Endothelial cell (in vitro differentiated cells): ENCODE measurements at places on chromosomes 11 and 22. TPM values are rescaled to one million over a fixed set of nuclear protein-coding genes. Genes with fewer than 3 reads are reported as not detected.

- peak overlapping the region; percentile 30 for H3K27ac ChIP-seq
- no peaks in the 10 kb centered on the region for H3K36me3 ChIP-seq
- H3K4me1 ChIP-seq = peaks cover 15% of the 10 kb centered on the region
- no peak overlapping the region for H3K4me3 ChIP-seq
- H3K27me3 ChIP-seq = peaks cover 4% of the 10 kb centered on the region
Measured at GRCh38 chr11:64355078-64355940, 3.7 kb upstream of the RPS6KA4 start.

The CHST1 gene
- 275 TPM for total RNA-seq

DNA sequence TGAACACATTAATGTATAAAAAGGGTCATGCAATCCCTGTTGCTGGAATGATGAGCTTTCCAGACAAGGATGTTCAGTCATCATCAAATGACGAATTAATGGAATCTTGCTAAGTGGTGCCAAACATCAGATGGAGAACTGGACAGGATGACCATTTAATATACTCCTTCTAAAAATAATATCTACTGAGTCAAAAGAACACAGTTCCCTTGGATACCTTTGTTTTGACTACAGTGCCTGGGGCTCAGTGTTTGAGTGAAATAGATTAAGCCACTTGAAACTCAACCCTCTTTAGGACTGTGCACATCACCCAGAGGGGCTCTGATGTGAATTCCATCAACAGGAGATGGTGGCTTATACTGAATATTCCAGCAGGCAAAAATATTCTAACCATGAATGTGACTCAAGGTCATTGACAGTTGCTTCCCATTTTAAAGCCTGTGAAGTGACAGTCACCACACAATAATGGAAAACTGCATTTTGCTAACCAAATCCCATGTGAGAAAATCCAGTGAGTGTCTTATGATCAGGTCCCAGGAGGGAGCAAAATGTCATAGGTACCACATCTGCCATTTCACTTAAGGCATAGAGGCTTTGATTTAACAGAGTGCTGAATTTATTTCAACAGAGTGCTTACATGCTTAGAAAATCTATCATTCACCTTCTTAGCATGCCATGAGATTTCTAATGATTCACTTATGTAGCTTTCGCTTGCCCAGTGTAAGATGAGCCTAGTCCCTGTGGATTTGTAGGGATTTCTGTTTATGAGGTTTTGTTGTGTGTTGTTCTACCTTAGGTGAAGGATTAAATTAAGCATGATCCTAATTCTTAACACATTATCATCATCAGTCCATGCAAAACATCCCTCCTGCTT is 41.3 kb upstream of the SLN start:
- H3K4me3 ChIP-seq = no peak overlapping the region
- no peaks in the 10 kb centered on the region for H3K36me3 ChIP-seq
- H3K27ac ChIP-seq = no peak overlapping the region
- H3K4me1 ChIP-seq = no peaks in the 10 kb centered on the region

DNA sequence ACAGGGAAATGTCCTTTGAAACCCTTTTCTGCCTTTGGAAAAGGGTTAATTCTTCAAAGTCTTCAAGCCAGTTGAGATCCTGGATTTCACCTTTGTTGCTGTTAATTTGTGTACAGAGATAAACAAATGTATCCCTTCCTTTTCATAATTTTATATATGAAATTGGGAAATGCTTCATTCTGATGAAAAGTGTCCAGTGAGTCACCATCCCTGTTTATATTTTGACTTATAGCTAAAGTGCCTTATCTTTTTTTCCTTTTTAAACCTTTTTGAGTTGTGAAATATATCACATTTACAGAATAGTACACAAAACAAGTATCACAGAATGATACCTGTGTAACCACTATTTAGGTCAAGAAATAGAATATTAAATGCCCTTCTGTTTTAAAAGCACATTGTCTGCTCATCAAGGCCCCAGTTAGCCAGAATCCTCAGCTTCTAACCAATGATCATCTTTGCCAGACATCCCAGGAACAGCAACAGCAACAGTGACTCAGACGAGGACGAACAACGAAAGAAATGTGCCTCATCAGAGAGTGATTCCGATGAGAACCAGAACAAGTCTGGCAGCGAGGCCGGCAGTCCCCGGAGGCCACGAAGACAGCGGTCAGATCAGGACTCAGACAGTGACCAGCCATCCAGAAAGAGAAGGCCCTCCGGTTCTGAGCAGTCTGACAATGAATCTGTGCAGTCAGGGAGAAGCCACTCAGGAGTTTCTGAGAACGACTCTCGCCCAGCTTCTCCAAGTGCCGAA is 27.3 kb downstream of the CTR9 start:
- DNase-seq = no peak
- H3K27me3 ChIP-seq = no peaks in the 10 kb centered on the region
- peaks cover 10% of the 10 kb centered on the region for H3K4me1 ChIP-seq
- peaks cover 35% of the 10 kb centered on the region for H3K36me3 ChIP-seq
- H3K27ac ChIP-seq = no peak overlapping the region

- peaks cover 39% of the 10 kb centered on the region for H3K36me3 ChIP-seq
- DNase-seq = no peak
- H3K27me3 ChIP-seq = peaks cover 3% of the 10 kb centered on the region
- peaks cover 2% of the 10 kb centered on the region for H3K4me1 ChIP-seq
Measured at GRCh38 chr22:43995057-43995685, 28.9 kb upstream of the PARVB start.

The DNAL4 gene
- 20.2 TPM for total RNA-seq

- H3K27me3 ChIP-seq = peaks cover 6% of the 10 kb centered on the region
- H3K36me3 ChIP-seq = peaks cover 16% of the 10 kb centered on the region
- peak; percentile 57 for DNase-seq
Measured at GRCh38 chr11:63813563-63814382, 517 bp downstream of the SPINDOC start.

The TNNT3 gene
- total RNA-seq = not detected

GRCh38 chr22:34105461-34106062 is 185.3 kb upstream of the LARGE1 start:
- peaks cover 6% of the 10 kb centered on the region for H3K27me3 ChIP-seq
- peak; percentile 53 for DNase-seq
- H3K4me3 ChIP-seq = no peak overlapping the region

The COMT gene
- total RNA-seq = 49.0 TPM

The MS4A15 gene
- not detected for total RNA-seq

- H3K27me3 ChIP-seq = peaks cover 15% of the 10 kb centered on the region
- no peak for DNase-seq
- H3K4me3 ChIP-seq = no peak within 1 kb of the TSS
- H3K27ac ChIP-seq = peak within 1 kb of the TSS; percentile 9
- peaks cover 7% of the 10 kb centered on the region for H3K36me3 ChIP-seq
- H3K4me1 ChIP-seq = peaks cover 6% of the 10 kb centered on the region
Measured at GRCh38 chr11:47448566-47449427, at the start of gene RAPSN. Gene RAPSN (minus strand): TSS chr11:47449136. CDS start chr11:47448964, 172 bp downstream.

DNA sequence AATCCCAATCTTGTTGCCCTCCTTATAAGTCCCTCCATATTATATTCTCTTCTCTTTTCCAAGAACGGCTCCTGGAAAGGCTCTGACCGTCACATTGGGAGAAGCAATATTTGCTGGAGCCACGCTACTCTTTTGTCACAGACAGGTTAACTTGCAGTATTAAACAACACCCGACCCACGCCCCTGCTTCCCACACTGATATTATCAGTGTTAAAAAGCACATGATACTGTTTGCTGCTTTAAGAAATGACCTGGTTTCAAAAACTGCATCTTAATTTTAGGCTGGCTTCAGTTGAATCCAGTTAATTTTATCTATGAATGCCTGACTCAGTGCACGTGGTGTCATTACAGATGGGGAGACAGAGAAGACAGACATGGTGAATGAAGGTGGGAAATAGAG is 3.1 kb downstream of the FLI1 start:
- peaks cover 70% of the 10 kb centered on the region for H3K36me3 ChIP-seq
- no peak for DNase-seq
- H3K27ac ChIP-seq = peak overlapping the region; percentile 45
- peaks cover 26% of the 10 kb centered on the region for H3K27me3 ChIP-seq

GRCh38 chr22:26066534-26066933 is 102.7 kb upstream of the SEZ6L start:
- peaks cover 35% of the 10 kb centered on the region for H3K4me1 ChIP-seq
- H3K27me3 ChIP-seq = no peaks in the 10 kb centered on the region
- peak; percentile 13 for DNase-seq

The OR10V1 gene
- total RNA-seq = not detected

DNA sequence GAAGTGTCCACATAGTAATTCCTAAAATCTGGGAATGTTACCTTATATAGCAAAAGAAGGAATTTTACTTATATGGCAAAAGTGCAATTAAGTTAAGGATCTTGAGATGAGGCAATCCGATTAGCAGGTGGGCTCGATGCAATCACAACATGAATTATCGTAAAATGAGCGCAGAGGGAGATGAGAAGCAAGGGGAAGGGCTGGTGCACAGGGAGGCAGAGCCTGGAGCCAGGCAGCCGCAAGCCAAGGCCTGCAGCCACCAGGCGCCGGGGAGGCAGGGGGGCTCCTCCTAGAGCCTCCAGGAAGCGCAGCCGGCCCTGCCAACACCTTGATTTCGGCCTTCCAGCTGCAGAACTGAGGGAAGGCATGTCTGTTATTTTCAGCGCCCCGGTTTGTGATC is 85.7 kb downstream of the CELSR1 start:
- H3K36me3 ChIP-seq = no peaks in the 10 kb centered on the region
- H3K27ac ChIP-seq = no peak overlapping the region
- H3K4me1 ChIP-seq = no peaks in the 10 kb centered on the region
- DNase-seq = no peak
- peaks cover 2% of the 10 kb centered on the region for H3K27me3 ChIP-seq

DNA sequence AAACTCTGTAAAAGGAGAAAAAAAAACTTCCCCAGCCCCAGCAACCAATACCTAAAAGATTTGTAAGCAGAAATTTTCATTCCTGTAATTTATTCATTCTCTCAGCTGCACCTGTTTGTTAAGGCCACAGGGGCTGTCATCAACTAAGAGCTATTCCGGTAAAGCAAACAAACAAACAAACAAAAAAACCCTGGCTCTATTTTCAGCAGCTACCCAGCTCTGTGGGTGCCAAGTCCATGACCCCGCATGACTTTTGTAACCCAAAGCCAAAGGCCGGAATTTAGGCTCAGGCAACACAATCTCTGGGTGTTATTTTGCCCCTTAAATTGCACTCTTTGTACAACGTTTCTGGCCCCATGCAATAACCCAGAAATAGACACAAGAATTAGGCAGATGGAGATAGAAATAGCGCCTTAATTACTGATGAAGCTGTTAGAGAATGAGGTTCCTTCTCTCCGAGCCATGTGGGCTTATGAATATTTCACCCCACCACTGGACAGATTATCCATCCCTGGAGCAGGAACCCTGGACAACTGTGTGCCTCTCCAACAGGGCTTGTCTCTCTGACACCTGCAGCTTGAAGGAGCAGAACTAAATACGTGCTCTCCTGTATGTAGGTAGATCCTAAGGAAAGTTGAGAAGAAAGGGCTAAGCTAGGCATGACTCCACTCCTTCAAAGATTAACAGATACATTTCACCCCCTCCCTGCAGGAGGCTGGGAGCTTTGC is 29.4 kb downstream of the APOL6 start:
- no peaks in the 10 kb centered on the region for H3K4me1 ChIP-seq
- DNase-seq = no peak
- H3K27me3 ChIP-seq = peaks cover 1% of the 10 kb centered on the region
- H3K4me3 ChIP-seq = no peak overlapping the region
- no peak overlapping the region for H3K27ac ChIP-seq

DNA sequence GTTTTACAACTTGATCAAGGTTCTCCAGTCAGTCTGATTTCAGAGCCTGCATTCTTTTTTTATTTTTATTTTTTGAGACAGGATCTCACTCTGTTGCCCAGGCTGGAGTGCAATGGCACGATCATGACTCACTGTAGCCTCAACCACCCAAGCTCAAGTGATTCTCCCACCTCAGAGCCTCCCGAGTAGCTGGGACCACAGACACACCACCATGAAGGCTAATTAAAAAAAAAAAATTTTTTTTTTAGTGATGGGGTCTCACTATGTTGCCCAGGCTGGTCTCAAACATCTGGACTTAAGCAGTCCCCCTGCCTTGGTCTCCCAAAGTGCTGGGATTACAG is 117.2 kb upstream of the NAV2 start:
- no peaks in the 10 kb centered on the region for H3K4me1 ChIP-seq
- H3K27me3 ChIP-seq = no peaks in the 10 kb centered on the region
- H3K27ac ChIP-seq = no peak overlapping the region
- no peaks in the 10 kb centered on the region for H3K36me3 ChIP-seq
- DNase-seq = no peak
- no peak overlapping the region for H3K4me3 ChIP-seq

DNA sequence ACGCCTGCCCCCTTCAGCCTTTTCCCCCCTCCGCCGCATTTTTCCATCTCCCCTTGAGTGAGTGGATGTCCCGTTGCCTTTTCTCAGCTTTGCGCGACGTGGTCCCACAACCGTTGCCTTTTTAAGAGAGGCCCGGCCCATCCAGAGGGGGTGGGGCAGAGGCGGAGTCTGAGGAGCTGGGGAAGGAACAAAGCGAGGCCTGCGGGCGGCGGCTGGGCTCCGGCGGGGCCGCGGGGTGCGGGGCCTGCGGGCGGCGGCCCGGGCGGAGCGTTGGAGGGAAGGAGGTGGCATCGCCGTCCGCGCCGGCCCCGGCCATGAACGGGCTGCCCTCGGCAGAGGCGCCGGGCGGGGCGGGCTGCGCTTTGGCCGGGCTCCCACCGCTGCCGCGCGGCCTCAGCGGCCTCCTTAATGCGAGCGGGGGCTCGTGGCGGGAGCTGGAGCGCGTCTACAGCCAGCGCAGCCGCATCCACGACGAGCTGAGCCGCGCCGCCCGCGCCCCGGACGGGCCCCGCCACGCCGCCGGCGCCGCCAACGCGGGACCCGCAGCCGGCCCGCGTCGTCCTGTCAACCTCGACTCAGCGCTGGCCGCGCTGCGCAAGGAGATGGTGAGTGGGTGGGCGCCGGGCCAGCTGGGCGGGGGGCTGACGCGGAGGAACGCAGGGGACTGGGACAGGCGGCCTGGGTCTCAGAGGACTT is at the start of gene FAM89B:
TSS of gene FAM89B (plus strand) at position 183 of the 696 bp plus-strand sequence. CDS start at position 315, 132 bp downstream.
- H3K4me1 ChIP-seq = peaks cover 46% of the 10 kb centered on the region
- no peaks in the 10 kb centered on the region for H3K36me3 ChIP-seq
- peak within 1 kb of the TSS; percentile 98 for H3K4me3 ChIP-seq
- H3K27me3 ChIP-seq = peaks cover 30% of the 10 kb centered on the region
- peak; percentile 80 for DNase-seq

GRCh38 chr11:27418356-27418755 is 54.2 kb downstream of the LGR4 start:
- H3K4me3 ChIP-seq = no peak overlapping the region
- no peaks in the 10 kb centered on the region for H3K27me3 ChIP-seq
- no peak for DNase-seq

DNA sequence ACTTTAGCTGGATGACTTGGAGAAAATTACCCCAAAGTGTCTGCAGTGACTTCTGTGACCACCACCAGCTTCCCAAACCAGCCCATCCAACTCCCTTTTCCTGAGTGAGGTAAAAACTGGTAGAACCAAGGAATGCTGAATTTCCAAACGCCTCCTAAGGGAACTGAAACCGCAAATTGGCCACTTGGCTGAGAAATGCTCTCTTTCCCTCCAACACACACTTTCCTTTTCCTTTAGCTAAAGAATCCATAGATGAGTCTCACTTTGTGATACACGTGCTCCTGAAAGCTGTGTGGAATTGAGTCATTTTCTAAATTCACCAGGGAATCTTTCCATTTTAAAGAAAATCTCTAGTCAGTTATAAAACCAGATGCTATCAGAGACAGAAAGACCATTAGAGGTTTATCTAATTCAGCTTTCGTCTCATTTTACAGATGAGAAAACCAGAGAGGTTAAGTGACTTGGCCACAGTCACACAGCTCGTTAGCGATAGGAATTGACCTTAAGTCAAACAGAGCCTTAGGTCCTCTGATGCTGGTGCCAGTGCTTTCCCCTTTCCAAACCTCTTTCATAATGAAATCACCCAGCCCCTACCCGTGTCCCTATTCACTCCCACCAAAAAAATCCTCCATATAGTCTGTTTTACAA is 137.2 kb downstream of the COMMD9 start:
- no peak for DNase-seq
- H3K4me3 ChIP-seq = no peak overlapping the region
- H3K27me3 ChIP-seq = peaks cover 6% of the 10 kb centered on the region
- H3K27ac ChIP-seq = no peak overlapping the region
- H3K36me3 ChIP-seq = peaks cover 6% of the 10 kb centered on the region
